ENCODE measurements at places on chromosomes 11 and 22.

- DNase-seq = no peak
Measured at GRCh38 chr11:131644204-131644795, 273.9 kb downstream of the NTM start.

GRCh38 chr11:114598461-114598860 lies 2.9 kb upstream of the NXPE4 start:
- no peak for DNase-seq

DNA sequence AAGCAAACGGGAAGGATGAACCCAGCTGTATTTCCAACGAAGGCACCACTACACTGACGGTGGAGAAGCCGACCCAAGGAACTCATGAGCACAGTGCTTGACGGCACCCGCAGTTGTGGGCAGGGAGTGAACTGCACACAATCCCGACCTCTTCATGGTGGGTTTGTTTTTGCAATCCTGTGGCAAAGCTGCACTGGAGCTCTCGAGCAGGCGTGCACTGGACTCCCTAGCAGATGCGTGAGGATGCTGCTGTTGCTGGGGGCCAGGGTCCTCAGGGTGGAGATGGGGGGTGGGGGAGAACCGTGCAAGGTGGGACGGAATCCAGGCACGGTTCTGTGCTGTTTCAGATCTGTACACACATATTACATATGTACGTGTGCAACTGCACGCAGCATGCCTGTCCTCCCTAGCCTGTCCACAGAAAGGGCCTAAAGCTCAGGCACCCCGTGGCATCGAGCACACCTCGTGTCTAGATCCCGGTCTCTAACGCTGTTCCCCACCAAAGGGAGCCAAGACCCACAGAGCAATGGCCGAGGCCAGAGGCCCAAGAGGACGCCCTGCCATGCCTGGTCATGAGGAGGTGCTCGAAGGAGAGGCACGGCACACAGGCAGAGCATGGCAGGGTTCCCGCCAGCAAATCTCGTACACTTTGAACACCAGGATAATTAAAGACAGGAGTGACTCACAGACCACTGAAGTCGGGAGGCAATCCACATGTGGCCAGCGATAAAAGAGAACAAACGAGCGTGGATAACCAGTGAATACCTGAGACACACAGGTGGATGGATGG lies 17.6 kb downstream of the ALG12 start:
- DNase-seq = no peak

DNA sequence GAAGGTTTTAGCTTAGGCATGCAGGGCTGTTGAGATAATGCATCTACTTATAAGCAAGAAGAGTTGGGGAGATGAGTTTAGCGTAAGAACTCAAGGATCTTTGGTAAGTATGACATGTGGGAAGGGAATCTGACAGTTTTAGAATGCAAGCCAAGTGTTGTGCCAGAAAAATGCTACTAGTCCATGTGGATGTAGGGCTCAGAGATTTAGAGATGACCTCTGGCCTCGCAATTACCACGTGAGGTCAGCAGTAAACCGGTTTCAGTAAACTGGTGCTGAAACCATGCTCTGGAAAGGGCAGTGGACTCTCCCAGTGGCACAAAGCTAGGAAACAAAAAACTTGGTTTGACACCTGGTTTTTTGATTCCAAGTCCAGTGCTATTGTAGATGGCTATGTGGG lies 18.9 kb downstream of the MRPL16 start:
- DNase-seq = no peak

DNA sequence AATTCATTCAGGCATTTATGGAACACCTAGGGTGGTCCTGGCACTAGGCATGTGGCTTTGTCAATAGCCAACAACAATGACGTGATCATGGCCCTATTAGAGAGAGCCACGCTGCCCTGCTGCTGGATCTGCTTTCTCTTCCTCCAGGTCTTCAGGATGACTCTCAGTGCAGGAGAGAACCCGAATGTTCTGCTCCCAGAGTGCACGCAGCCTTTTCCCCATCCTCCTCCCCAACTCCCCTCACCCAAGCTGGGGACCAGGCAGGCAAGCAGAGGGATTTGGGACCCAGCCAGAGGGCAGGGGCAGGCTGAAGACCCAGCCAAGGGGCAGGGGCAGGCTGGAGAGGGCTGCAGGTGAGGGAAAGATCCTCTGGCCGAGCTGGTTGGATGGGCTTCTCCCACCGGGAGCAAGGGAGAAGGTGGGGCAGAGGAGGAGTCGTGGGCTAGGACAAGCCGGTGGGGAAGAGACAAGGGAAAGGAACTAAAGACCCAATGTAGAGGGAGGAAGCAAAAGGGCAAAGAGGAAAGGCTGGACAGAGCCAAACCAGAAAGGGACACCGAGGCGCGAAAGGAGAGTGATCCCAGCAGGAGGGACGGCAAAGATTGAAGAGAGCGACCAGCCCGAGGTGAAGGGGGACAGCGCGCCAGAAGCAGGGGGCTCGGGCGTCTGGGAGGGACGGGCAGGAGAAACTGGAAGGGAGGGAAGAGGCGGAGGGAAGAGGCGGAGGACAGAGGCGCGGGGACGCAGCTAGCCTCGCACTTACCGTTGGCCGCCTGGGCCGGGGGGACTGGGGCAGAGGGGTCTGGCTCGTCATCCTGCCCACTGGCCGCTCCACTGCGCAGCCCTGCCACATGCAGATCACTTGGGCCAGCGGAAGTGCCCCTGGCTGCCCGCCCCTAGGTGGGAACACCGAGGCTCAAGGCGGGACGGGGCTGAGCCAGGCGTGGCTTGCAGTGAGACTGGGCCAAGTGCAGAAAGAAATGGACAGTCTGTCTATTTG lies at the start of gene KCTD14:
KCTD14 (minus strand) TSS at position 880 of the 1,000 bp plus-strand sequence; CDS start at position 853, 27 bp downstream.
- DNase-seq = no peak

GRCh38 chr11:130106381-130106780 lies 36.7 kb downstream of the APLP2 start:
- no peak for DNase-seq

DNA sequence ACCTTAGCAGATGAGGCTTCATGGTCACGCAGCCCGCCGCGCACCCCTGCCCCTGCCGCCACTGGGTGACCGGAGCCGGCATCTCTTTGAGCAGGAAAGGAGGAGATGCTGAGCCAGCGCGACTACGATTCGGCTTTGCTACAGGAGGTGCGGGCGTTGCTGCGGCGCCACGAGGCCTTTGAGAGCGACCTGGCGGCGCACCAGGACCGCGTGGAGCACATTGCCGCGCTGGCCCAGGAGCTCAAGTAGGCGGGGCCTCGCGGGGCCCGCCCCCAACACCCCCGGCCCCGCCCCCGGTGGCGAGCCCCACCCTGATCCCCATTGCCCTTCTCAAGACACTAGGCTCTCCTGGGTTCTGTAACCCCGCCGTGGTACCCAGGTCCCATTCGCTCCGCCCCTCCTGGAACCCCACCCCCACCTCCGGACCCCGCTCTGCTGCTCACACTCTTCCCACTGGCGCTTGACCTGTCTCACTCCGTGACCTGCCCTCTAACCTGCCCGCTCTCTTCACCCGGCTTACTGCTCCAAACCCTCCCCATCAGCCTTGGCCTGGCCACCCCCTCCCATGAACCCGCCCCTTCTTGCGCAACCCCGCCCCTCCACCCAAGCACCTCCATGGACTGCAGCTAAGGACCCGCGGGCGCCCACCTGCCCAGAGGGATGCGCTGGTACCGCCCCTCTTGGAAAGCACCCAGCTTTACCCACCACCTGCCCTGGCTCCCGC lies 9.1 kb downstream of the CTSF start:
- no peak for DNase-seq

- DNase-seq = no peak
Measured at GRCh38 chr11:44811841-44812448, 85.2 kb downstream of the TSPAN18 start.

DNA sequence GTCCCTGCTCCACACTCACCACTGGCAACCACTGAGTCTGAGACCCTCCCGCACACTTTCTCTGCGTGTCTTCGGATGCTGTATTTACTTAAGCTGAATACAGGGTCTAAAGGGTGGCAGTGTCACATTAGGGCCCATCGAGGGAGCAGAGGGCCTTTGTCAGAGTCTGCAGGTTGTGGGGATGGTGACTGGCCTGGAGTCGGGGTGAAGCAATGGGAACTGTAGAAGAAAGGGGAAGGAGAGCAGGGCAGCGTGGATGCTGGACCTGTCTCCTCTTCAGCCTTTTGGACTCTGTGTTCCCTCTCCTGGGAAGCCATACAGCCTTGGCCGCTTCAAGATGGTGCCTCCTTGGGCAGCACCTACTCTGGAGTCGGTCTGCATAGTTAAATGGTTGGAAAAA lies 61.1 kb downstream of the ZBTB16 start:
- no peak for DNase-seq

- DNase-seq = no peak
Measured at GRCh38 chr11:65353900-65354264, 669 bp upstream of the TIGD3 start.

GRCh38 chr22:20530368-20531153 lies 23.2 kb downstream of the MED15 start:
- no peak for DNase-seq

DNA sequence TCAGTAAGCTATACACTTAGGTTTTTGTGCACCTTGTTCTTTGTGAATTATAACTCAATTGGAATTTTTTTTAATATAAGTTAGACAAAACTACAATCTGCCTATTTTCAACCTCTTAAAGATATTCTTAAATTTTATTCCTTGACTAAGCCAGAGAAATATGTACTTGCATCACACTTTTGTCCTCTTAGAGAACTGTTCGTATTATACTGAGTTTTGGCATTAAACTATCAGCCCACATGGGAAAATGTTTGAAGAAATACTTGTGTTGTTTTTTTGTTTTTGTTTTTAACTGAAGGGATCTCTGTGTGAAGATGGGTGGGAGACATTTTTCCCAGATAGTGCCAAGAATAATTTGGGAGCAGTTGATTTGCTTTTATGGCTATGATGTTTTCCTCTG lies 25.3 kb downstream of the CEP295 start:
- DNase-seq = no peak

DNA sequence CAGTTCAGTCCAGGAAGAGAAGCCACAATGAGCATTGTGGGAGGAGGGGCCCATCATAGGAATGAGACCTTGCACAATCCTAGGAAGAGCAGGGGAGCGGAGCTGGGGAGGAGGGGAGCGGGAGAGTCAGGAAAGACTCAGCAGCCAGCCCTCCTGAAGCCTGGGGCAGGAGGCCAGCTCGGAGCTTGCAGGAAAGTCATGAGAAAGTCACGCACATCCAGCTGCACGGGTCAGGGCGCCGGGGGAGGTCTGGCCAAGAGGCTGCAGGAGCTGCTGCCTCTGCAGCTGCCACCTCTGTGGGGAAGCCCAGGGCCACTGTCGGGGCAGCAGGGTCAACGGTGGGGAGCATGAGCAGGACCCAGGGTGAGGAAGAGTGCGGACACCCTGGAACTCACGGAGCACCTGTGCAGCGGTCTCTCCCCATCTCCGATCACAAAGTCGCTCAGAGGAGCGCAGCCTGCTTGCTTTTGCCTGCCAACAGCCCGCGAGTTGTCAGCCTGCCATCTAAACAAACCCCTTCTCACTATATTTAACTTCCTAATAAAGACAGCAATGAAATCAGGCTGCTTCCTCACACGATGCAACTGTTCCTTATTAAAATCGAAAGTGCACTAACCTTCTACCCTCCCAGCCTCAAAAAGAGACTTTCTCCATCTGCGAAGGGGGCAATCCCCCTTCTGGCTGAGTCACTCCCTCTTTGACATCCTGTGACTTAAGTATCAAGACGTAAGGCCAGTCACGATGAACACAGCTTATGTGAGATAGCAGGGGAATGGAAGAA lies 52.9 kb upstream of the RTL6 start:
- DNase-seq = no peak
